ENCODE measurements at places on chromosomes 7 and 10. TPM values are rescaled to one million over a fixed set of nuclear protein-coding genes. Genes with fewer than 3 reads are reported as not detected.

DRGX gene
- total RNA-seq: not detected

CALHM1 gene
- total RNA-seq: not detected

GPRIN2 gene
- 3.7 TPM for total RNA-seq

LBX1 gene
- not detected for total RNA-seq

DYNC1I1 gene
- total RNA-seq: 0.56 TPM

TMEM236 gene
- 0.28 TPM for total RNA-seq

SPDYE1 gene
- total RNA-seq: not detected

SP4 gene
- total RNA-seq: 2.8 TPM

GRCh38 chr7:25820432-25821040 lies 331.5 kb upstream of the NFE2L3 start:
- no peak for DNase-seq

DNA sequence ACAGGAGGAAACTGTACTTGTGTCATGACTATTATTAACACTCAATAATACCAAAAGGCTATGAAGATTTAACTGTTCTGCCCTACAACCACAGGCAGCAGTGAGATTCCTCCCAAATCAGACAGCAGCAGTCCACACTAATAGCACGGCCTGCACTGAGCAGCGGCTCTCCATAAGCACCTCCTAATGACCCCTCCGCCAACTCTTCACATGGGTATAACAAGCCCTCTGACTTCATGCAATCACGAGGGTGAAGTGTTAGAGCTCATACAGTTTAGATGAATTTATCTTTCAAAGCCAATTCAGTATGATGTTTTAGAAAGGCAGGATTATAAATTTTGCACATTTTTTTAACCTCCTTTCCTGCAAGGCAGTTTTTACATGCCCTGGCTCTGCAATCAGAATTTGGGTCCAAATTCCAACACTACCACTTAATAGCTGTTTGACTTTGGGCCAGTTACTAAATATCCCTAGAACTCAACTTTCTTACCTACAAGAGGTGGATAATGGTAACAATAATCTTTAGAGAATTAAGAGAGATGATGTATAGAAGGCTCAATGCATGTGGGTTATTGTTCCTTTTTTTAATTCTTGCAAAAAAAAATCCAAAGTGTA lies 617.1 kb downstream of the KCNMA1 start:
- DNase-seq: no peak

GRCh38 chr10:90912174-90912573 lies 8.7 kb downstream of the ANKRD1 start:
- DNase-seq: peak; percentile 60

DNA sequence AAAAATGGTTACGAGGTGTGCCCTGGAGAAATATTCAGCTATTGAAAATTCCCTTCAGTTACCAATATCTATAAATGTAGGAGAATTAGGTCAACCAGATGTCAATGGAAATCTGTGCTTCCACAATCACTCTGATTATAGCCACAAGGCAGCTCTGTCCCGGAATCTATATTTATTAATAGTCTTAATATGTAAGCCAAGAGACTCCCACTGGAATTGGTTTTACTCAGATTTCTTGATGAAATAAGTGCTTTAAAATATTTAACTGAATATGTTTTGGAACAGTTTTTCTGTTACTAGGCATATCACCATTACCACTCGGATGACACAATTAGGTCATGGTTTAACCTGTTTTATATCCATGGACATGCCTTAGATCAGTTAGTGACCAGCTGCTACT lies 169.6 kb downstream of the POM121L12 start:
- DNase-seq: no peak

- DNase-seq: peak; percentile 53
These were observed 6.9 kb upstream of the UBE2H start for GRCh38 chr7:129959471-129960203.

GRCh38 chr10:100579261-100580090 lies 43.7 kb downstream of the HIF1AN start:
- no peak for DNase-seq

DNA sequence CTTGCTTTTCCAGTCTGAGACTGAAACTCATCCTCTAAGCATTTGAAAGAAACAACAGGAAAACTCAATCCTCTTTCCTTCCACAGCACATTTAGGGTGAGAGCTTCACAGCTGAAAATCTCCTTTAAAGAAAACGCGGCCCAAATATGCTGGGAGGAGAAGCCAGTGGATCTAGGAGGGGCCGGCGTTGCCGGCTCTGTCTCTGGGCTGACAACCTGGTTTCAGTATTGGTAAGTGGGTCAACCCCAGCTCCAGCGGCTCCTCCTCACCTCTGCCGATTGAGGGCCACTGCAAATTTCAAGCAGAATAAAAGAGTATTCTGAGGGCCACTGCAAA lies 75.3 kb upstream of the CPXM2 start:
- DNase-seq: no peak

- no peak for DNase-seq
These were observed 239.9 kb downstream of the ADRA2A start for GRCh38 chr10:111316722-111317212.

DNA sequence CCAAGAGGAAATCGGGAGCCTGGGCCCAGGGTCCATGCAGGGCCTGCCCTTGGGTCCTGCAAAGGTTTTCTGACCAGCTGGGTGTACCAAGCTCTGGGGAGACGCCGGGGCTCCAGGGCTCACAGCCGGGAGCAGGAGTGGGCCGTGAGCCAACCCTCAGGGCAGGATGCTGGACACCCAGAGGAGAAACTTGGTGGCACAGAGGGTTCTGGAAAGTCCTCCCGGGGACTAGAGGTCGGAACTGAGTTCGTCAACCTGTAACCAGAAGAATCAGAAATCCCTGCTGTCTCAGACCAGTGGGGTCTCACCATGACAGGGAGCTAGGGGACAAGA lies 29.2 kb upstream of the PPP2R2D start:
- DNase-seq: no peak

DNA sequence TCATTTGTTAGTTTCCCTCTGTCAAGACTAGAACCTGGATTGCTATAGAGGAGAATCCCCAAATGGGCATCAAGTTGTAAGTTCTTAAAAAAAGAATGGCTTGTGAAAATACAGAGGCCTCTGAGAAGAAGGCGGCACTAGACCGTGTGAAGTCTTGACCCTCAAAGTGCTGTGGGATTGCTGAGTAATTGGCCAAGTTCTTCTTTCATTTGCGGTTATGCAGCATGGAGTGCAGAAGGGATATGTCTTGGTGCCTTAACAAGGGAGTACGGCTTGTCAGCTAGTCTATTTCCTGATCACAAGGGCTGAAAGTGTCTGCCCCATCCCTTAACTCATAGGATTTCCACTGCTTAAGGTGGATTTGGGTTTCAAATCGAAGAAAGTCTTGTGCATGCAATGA lies 81.2 kb downstream of the MKX start:
- no peak for DNase-seq

DNA sequence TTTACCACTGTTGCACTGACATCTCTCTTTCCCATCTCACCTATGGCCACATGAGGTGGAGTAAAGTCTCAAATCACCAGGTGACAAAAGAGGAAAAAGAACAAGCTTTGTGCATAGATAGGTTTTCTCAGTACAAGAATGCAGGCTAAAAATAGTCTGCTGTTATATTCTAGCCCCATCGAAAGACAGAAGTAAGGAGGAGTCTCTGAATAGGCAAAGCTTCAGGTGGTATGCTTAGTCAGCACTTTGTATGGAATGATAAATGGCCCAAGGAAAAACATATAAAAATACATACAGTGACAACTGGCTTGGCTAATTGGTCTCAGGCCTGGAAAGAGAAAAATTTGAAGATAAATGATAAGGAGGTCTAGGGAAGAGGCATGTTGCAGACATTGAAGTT lies 39.6 kb upstream of the KCND2 start:
- no peak for DNase-seq

DNA sequence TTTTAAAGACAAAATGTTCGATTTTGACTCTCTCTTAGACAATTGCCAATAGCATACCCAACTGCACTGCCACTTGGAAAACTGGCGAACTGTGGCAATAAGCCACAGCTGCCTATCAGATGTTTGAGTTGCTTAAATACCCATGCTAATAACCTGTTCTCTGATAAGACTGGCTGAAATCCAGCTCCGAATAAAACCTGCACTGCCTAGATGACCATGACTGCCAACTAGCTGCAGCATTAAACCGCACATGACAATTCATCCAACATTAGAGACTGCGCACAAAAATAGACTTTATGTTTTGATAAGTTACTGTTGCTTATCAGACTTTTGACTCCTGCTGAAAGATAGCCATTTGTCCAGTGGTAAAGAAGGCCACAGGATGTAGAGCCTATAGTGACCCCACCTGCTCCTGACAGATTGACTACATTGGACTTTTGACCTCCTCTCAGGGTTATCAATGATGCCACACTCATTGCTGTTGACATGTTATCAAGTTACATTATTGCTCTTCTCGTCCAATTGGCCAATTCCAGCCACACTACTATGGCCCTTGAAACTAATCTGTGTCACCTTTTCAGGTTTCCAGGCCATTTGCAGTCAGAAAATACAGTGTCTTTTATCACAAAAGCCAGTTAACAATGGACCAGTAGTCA lies 299.0 kb downstream of the HGF start:
- DNase-seq: no peak

GRCh38 chr7:32941181-32941580 lies 16.1 kb upstream of the FKBP9 start:
- no peak for DNase-seq

GRCh38 chr7:35463176-35463700 lies 209.3 kb upstream of the TBX20 start:
- DNase-seq: no peak

GRCh38 chr7:11716185-11716584 lies 115.8 kb downstream of the THSD7A start:
- peak; percentile 3 for DNase-seq

DNA sequence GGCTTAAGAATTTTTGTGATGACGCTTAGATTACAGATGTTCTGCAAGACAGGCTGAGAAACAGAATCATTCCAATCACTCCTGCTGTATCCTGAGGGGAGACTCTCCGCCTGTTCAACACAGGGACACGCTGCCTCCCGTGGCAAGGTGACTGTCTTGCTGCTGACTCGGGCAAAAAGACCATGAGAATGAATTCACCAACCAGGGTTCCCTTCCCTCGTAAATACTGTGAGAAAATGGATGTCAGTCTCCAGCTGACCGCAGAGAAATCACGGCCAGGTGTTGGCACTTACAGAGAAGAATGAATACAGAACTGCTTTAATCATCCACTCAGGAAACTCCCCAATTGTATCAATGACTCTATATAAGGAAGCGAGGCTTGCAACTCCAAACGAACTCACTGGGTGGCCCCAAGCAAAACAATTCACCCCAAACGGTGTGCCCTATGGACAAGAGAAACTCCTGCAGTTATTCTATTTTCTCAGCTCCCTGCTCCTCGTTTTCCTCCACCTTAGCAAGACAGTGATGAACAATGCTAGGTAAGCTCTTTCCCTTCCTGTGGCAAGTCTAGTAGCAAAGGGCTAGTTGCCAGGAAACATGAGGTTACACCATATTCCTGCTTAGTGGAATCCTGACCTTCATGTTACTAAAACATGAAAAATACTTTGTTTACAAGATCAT lies 22.8 kb downstream of the GNA12 start:
- DNase-seq: peak; percentile 95

- no peak for DNase-seq
These were observed 6.4 kb downstream of the LFNG start for GRCh38 chr7:2525658-2526630.

GRCh38 chr7:43763183-43763582 lies 4.7 kb downstream of the BLVRA start:
- no peak for DNase-seq

DNA sequence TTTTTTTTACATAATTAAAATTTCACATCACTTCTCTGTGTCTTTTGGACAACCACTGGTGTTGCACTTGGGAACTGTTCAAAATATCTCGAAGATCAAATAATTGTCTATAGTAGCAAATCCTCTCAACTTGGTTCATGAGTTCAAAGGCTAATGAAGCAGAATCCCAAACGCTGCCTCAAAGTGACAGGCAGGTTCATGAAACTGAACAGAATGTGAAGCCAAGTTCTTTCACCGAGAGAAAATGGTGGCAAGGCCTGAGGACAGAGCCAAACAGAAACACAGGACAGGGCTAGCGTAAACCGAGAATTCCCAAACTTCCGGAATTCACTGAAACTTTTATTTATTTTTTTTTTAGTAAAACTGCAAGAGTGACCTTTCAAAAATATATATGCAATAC lies 21.1 kb downstream of the SMURF1 start:
- no peak for DNase-seq

GRCh38 chr10:31347705-31348104 lies 28.7 kb downstream of the ZEB1 start:
- no peak for DNase-seq

DNA sequence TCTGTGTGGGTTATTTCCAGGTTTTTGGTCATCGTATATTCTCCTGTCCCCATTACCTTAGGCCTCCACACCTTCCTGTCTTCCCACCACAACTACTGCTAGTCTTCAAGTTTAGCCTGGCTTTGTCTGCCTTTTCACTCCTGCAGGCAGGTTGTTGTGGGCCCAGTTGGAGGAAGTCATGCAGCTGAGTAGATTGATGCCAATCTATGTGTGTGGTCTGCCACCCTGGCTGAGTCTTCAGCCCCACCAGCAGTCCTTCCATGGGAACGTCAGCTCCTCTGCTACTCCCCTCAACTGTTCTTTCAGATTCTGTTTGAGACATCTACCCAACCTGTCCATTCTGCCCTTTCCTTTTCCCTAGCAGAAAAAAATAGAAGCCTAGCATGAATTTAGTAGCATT lies 6.3 kb downstream of the RINT1 start:
- DNase-seq: no peak

- DNase-seq: no peak
These were observed 558.4 kb downstream of the SDK1 start for GRCh38 chr7:3859431-3859830.

DNA sequence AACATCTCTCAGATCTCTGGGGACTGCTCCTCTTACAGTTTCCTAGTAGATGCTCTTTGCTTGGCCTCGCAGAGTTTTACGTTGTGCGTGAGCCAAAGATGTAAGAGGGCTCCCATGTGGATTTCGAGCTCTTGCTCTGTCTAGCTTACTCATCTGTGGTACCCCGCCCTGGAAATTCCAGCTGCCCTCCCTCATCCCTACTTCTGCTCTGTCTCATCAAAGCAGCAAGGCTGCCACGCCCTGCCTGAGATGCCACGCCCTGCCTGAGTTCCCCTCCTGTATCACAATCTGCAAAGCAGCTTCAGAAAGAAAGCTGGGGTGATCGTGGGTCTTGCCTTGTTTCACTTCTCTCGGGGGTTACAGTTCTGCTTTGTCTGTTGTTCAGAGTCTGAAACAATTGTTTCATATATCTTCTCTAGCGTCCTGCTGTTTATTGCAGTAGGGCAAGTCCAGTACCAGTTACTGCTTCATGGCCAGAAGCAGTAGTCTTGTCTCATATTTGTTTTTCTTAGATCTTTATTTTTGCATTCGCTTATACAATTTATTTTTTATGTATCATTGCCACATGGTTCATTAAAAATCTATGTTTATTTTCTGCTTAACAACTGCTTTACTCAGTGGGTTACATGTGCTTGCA lies 36.1 kb upstream of the CCNY start:
- peak; percentile 91 for DNase-seq

DNA sequence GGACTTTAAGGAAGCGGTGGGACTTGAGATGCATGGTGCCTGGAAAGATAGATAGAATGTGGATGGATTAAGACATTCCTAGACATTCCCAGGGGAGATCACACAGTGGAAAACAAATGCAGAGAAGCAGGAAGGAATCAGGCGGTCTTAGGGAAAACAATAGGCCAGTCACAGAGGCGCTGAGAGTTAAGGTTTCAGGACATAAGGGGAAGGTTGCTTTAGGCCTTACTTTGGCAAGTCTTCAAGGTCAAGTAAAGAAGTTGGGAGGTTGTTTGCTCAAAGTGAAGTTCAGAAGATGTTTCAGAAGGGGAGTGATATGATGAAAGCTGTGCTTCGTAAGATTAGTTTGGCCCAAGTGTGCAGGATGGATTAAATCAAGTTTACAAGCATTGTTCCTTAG lies 109.4 kb downstream of the SUGCT start:
- DNase-seq: no peak
